ENCODE measurements at places on chromosomes 4 and X.
A peak's percentile ranks its signal among the peaks of the same experiment; 100 is the strongest.

DNA sequence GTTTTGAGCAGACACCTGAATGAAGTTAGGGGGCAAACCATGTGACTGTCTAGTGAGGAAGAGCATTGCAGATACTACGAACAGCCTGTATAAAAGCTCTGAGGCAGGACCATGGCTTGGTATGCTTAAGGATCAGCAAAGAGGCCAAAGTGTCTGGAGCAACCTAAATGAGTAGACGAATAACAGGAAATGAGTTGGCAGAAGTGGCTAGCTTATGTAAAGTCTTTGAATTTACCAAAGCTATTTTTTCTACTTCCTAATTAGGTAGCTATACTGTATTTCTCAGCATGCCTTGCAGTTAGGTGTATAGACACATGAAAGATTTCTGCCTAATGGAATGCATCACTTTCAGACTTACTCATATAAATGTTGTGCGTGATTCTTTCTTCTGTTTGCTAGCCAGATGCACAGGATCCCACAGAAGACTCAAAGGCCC lies 9.3 kb upstream of the GPRIN3 start:
- no peak for DNase-seq

- DNase-seq: no peak
Observed at GRCh38 chrX:22378296-22378695, 105.6 kb downstream of the CBLL2 start.

GRCh38 chr4:34182306-34182705 lies 2062.0 kb downstream of the ARAP2 start:
- DNase-seq: no peak

DNA sequence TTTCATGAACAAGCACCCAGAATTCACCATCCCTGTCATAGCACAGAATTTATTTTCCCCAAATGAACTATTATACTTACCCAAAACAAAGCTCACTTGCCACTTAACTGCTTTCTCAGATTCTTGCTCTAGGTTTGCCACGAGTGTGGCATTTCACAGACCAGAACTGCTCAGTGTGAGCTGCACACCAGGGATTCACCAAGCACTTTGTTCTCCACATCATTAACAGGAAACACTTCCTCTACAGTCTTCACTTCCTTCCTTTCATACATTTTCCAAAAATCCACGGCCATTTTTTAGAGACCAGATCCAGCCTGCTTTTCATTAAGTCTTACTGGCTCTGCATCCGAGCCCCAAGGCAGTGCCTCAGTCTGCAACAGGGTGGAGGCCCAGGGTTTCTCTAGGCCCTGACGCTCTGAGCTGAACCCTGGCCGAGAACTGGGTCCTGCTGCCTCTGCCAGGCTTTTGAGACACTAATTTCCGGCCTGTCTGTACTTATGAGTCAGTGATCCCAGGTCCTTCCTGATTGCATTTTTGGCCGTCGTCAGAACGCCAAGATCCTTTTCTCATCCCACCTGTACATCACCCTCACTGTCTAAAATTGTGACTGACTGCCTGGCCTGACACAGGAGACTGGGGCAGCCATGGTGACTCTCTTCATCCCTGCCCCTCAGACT lies 67.6 kb upstream of the MTNR1A start:
- DNase-seq: no peak

GRCh38 chrX:72023071-72023470 lies 108.6 kb downstream of the RTL5 start:
- no peak for DNase-seq

- DNase-seq: no peak
Observed at GRCh38 chr4:8308856-8309771, 39.6 kb downstream of the HTRA3 start.

- DNase-seq: no peak
Observed at GRCh38 chr4:133982533-133983224, 218.9 kb downstream of the PABPC4L start.

DNA sequence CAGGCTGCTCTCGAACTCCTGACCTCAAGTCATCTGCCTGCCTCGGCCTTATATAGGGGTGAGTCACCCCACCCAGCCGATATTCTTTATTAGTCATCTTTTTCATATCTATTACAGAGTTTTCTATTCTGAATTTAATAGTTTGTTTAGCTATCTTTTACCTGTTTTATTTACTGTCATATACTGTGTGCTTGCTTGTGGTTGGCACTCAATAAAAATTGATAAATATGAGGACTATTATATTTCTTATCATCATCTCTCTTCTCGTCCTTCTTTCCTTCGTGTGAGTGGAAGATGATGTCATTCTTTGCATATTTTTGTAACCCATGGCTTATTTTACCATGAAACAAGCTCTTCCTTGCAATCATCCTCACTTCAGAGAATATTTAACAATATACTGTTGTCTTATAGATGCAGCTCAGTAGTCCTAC lies 265.5 kb downstream of the ARHGAP24 start:
- no peak for DNase-seq

DNA sequence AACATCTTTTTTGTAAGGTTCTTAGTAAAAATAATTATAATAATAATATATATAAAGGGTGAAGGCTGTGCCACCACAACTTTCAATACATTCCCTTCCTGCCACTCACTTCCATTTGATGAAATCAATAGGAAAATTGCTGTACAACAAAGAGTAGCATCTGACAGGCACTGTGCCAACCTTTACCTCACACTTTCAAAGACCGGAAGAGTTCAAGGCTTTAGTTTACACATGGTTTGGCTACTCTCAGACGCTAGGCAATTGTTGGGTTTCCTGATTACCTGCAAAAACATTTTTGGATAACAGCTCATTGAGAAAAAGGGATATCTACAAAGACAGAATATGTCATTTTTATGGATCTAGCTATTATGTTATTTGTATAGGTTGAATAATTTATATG lies 5.5 kb upstream of the ING2 start:
- no peak for DNase-seq

DNA sequence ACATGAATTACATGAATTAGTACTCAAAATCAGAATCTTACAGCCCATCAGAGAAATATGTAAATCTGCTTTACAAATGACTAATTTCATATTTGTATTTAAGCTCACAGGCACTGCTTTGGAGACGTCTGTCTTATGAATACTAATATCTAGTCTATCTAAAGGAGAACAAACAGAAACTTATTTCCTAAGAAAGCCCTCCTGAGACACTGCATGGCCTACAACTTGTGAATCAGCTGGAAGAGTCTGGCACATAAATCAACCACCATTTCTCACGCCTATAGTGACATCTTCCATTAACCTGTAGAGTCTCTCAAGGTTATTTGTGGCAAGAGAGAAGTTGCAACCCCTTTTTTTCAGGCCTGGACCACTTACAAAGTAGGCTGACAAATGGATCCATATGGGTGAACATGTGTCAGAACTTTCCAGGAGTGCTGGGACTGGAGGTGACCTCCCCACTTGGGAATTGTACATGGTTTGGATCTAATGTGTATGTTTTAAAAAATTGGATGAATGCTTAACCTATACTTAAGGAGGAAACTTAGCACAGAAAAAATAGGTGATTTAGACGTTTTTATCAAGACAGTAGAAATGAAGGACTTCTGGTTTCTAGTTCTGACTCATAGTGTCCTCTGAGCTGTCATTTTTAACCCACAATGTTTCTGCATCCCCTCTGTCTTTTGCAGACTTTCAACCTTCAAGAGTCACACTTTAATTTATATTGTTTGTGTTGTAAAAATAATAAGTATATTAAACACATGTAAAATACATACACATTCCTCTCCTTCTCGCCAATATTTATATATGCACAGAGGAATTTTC lies 83.2 kb upstream of the ARHGAP24 start:
- no peak for DNase-seq

DNA sequence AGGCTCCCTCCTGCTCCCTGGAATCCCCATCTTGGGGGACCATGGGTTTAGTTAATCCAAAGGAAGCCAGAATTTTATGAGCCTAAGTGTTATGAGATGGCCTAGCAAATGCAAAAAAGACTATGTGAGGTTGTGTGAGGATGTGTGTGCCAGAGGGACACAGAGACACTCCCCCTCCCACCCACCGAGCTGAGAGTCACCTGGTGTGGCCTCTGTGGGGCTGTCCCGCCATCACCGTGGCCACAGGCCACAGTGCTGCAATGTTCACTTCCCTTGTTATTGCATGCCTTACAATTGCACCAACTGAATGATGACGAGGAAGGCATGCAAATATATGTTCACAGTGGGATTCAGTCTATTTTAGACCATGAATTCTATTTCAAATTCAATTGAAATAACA lies 601 bp upstream of the FGFBP2 start:
- no peak for DNase-seq

DNA sequence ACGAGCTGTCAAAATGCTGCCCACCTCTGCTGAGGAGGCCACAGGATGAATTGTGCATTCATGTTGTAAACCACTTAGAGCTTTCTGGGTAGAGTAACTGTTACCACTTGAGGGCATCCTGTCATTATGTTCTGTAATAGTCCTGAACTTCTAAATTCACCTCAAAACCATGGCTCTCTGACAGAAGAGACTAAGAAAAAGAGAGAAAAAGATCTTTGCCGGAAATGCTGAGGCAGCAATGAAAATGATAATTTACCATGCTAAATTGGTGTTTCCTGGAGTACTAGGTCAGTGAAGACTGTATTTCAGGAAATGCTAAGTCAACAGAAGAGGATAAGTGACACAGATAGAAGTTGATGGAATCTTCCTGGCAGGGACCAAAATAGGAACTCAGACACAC lies 942.3 kb upstream of the SLIT2 start:
- no peak for DNase-seq

DNA sequence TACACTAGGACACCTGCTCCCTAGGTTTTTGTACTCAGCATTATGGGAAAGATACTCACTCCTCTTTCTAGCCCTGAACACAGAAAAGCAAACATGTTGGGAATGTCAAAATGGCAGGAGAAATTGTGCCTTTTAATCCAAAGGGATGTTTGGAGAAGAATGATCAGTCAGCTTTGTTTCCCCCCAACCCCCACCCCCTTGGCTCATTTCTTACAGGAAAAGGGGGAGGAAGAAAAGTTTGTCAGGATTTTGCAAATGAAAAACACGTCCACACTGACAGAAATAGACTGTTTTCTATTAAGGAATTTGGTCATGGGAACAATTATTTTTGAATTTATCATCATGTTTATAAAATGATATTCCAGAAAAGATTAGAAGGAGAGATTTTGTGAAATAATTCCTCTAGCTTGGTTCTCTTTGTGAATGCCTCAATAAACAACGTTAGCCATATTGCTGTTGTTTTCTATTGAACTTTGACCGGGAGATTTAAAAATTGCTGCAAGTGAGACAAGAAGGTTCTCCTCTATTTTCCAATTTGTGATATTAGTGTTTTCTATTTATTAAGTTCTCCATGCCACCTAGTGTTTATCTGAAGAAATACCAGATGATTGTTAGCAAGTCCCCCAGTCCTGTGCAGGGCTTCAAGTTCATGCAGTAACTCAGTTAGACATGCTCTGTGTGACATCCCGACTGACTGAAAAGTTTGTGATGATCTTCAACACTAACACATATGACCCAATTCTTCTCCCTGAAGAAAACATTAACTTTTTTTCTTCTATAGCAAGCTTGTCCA lies 31.3 kb upstream of the TFDP3 start:
- no peak for DNase-seq

GRCh38 chrX:99117011-99117410 lies 1293.1 kb downstream of the PCDH19 start:
- no peak for DNase-seq

DNA sequence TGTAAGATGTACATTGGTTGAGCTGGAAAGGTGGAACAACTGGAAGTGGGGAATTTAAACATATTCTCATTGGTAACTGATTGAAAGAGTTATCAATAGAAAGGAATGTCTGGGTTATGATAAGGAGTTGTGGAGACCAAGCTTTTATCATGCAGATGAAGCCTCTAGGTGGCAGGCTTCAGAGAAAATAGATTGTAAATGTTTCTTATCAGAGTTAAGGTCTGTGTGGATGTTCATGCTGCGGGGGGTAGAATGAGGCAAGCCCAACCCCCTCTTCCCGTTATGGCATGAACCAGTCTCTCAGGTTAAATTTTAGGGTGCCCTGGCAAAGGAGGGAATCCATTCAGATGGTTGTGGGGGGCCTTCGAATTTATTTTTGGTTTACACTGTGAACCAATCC lies 16.0 kb downstream of the ARSD start:
- no peak for DNase-seq

DNA sequence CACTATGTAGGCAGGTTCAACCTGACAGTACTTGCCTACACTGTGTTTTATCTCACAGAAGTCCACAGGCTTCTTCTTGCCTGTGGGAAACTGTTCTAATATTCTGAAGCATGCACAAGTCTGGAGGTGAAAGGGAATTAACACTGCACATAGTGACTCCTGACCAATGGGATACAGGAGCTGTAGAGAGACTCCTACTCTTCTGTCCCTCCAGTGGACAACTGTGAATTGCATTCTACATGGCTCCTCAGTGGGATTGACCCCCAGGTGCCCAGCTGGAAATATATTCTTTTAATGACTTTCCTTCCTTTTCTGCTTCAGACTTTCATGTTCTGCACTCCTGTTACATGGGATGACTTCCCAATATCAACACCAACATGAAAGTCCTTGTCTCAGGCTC lies 8.2 kb upstream of the YIPF6 start:
- DNase-seq: no peak

- DNase-seq: no peak
Observed at GRCh38 chr4:31141832-31142142, 421.6 kb downstream of the PCDH7 start.

GRCh38 chr4:152850377-152850776 lies 70.6 kb downstream of the ARFIP1 start:
- DNase-seq: peak; percentile 10

DNA sequence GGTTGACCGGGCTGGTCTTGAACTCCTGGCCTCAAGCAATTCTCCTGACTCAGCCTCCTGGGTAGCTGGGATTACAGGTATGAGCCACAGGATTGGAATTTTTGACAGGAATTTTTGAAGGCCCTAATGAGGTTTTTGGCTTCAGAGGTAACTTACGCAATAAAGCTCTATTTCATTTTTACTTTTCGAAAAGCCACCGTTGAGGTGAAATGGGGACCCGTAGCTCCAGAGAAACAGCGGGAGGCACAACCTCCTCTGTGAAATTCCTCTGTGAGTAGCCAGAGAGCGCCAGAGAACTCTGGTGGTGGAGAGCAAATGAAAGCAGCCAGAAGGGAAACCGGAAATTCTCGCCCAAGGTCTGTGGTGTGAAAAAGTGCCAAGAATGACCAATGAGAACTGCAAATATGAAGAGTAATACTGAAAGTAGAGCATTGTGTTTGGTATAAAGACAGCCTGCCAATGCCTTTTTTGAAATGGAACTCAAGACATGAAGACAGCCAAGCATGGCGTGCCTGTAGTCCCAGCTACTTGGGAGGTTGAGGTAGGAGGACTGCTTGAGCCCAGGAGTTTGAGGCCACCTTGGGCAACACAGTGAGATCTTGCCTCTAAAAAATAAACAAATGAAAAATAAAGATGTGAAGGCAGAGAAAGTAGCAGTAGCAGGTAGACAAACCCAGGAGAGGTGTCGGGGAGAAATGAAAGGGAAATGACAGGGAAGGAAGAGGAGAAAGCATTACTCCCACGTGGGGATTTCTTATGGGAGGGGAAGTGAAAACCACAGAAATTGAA lies 33.0 kb upstream of the TMEM131L start:
- DNase-seq: peak; percentile 48

GRCh38 chr4:126614356-126614855 lies 1018.4 kb upstream of the INTU start:
- no peak for DNase-seq
